ENCODE measurements at places on chromosomes 5 and 9. TPM values are rescaled to one million over a fixed set of nuclear protein-coding genes. Genes with fewer than 3 reads are reported as not detected.

- no peaks in the 10 kb centered on the region for H3K27me3 ChIP-seq
- H3K36me3 ChIP-seq: no peaks in the 10 kb centered on the region
- no peak overlapping the region for H3K27ac ChIP-seq
- no peak overlapping the region for H3K4me3 ChIP-seq
These were observed 223.3 kb downstream of the DIRAS2 start for GRCh38 chr9:90419221-90419851.

DNA sequence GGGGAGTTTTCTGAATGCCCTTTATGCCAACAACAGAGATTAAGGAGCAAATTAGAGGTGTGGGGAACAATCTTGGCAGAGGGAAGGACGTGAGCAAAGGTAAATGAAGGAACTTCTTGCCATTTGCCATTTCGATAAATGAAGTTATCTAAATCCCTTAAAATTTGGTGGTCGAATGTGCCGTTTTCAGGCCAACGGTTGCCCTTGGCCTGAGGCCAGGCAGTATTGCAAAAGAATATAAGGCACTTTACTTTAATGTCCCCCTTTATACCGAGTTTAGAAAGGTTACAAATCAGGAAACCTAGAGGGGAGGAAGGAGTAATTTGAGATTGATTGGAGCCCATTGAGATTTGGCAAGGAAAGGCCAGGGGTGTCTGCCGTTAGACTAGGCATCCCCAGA is 26.3 kb downstream of the C9orf50 start:
- no peak overlapping the region for H3K4me3 ChIP-seq
- DNase-seq: no peak
- H3K4me1 ChIP-seq: peaks cover 25% of the 10 kb centered on the region
- no peak overlapping the region for H3K27ac ChIP-seq

DNA sequence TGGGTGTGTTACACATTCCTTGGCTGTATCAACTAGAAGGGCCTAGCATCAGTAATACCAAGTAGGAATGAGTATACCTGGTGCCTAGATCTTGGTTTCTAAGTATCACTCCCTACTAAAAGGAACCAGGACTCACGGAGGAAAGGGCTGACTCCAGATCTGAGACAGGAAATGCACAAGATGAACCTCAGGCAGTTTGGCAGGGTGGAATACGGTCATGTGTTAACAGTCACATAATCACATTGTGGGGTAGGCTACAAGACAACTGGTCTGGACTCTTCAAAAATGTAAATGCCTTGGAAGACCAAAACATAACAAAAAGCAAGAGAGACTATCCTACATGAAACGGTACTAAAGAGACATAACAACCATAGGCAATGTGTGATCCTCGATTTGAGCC is 158.8 kb downstream of the CRB2 start:
- DNase-seq: no peak
- H3K27ac ChIP-seq: no peak overlapping the region
- no peaks in the 10 kb centered on the region for H3K4me1 ChIP-seq
- H3K27me3 ChIP-seq: peaks cover 2% of the 10 kb centered on the region
- no peaks in the 10 kb centered on the region for H3K36me3 ChIP-seq

DNA sequence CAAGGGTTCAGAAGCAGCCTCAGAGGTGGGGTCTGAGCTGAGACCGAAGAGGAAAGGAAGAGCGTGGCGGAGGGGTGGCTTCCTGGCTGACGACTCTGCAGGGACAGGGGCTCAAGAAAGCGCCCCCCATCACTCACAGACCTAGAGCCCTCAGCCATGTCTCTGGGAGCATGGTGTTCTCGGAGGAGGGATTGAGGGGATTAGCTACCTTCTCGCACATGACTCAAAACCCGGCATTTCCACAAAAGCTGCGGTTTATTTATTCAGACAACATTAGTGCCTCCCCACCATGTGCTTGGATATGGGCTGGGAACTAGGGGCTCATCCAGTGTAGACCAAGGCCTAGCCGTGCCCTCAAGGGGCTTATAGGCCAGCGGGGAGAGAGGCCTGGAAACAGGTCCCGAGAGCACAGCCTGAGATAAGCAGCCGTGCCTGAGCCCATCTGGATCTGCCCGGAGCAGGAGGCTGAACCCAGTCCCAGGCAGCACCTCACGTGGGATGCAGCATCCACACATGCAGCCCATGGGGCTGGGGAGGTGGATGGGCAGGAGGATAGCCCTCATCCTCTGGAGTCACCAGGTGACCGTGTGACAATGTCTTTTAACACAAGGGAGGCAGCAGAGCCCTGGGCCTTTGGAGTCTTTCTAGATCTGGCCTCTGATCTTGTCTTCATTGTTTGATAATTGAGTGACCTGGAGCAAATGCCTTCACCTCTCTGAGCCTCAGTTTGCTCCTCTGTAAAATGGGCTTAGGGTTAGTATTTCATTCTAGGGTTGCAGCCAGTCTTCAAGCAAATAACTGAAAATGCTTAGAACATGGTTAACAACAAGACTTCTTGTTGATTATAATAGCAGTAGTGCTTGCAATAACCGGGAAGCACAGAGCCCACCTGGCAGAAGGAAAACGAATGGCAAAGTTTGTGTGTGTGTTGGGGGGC is 878 bp upstream of the HMCN2 start:
- no peaks in the 10 kb centered on the region for H3K4me1 ChIP-seq
- no peak overlapping the region for H3K4me3 ChIP-seq
- no peak for DNase-seq
- no peaks in the 10 kb centered on the region for H3K36me3 ChIP-seq
- H3K27ac ChIP-seq: no peak overlapping the region

DNA sequence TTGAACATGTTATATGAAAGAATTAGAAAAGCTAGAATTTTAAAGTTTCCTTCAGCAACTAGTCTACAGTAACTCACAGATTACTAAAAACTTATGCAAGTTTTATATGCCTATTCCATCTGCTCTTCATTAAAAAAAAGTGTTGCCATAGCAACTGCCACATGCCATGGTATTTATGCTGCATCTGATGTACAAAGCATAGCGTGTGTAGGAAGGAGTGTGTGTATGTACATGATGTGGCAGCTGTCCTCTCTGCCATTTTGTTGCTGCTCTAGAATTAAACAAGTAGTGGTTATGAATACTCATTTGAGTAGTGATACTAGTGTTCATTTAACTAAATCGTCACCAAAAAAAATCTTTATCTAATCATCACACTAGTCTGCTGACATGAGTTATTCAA is 593.5 kb downstream of the CETN3 start:
- no peak for DNase-seq
- H3K27me3 ChIP-seq: no peaks in the 10 kb centered on the region
- no peak overlapping the region for H3K4me3 ChIP-seq
- no peaks in the 10 kb centered on the region for H3K4me1 ChIP-seq
- H3K36me3 ChIP-seq: no peaks in the 10 kb centered on the region

DNA sequence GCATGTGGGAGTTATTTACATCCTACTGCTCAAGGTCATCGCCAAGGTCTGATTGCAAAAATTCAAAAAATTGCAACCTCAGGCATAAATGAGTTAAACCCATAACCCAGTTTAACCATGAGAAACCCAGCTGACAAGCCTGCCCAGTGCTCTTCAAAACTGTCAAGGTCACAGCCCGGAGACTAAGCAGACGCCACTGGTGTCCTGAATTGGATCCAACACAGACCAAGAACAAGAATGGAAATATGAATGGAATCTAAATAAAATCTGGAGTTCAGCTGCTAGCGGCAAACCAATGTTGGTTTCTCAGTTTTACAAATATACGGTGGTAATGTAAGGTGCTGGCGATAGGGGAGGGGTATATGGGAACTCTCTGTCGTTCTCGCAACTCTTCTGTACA is 201.5 kb upstream of the MVB12B start:
- peak; percentile 3 for DNase-seq
- no peak overlapping the region for H3K27ac ChIP-seq
- H3K27me3 ChIP-seq: peaks cover 11% of the 10 kb centered on the region
- H3K4me3 ChIP-seq: no peak overlapping the region
- no peaks in the 10 kb centered on the region for H3K36me3 ChIP-seq

DNA sequence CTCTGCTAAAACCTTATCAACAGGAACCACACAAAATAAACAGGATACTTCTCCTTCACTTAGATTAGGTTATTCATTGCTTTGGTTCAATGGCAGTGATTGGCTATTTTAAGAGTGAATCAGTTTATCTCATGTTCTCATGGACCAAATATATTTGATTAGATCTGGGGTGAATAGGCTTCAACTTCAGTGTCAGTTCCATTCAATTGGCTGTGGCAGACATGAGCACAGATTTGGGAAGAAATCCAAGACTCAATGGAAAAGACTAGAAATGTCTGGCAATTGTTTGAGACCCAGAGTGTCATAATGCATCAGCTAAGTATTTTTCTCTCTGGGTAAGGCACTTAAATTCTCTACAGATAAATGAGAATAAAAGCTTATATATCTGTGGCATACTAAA is 37.1 kb downstream of the CDH18 start:
- H3K27ac ChIP-seq: no peak overlapping the region
- no peak overlapping the region for H3K4me3 ChIP-seq
- H3K36me3 ChIP-seq: no peaks in the 10 kb centered on the region
- H3K27me3 ChIP-seq: no peaks in the 10 kb centered on the region
- no peak for DNase-seq

Gene C8G
- 0.76 TPM for total RNA-seq

Gene PCDHB12
- total RNA-seq: not detected

Gene BHMT2
- total RNA-seq: not detected

Measured in activated T-helper 2 cell treated with anti-CD3 and anti-CD28 coated beads, Interferon-gamma antibody, Interleukin-2, Interleukin-4, amounts not matched to agents 10 μg/mL and 5 μg/mL and 100 μg/mL, durations not matched to agents 14 hours and 24 hours and 36 hours (primary cell).